Thymus (tissue), 14 donors: ENCODE measurements at places on chromosomes 3 and 15.

GRCh38 chr3:11146773-11147660 lies 7.3 kb upstream of the HRH1 start:
- DNase-seq, result no peak

GRCh38 chr15:73851689-73852088 lies 21.7 kb upstream of the TBC1D21 start:
- peak; percentile 56 for DNase-seq

DNA sequence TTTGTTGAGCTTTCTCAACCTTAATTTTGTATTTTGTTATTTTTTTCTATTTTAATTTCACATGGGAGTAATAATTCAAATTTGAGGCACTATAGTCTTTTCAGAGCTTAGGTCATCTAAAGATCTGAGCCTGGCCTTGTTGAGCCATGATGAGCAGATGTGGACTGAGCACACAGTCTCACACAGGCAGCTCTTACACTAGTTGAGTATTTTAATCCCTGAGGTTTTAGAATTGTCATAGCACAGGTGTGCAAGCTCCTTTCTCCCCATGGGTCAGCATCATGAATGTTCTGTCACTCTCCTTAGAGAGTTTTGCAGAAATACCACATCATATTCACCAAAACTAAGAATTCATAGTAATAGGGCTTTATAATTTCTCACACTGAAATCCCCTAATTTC lies 4.9 kb downstream of the ZBTB38 start:
- no peak for DNase-seq

DNA sequence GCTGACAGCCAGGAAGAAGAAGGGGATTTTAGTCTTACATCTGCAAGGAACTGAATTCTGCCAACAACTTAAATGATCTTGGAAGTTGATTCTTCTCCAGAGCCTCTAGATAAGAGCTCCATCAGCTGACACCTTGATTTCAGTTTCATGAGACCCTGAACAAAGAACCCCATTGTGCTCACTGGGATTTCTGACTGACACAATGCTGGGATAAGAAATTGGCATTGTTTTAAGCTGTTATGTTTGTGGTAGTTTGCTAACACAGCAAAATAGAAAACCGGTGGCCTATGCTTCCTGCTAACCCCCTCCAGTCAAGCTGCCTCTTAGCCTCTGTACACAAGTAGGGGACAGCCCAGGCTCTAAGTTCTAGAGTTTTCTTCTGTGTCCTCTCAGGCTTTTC lies 36.2 kb downstream of the MASP1 start:
- DNase-seq, result no peak

DNA sequence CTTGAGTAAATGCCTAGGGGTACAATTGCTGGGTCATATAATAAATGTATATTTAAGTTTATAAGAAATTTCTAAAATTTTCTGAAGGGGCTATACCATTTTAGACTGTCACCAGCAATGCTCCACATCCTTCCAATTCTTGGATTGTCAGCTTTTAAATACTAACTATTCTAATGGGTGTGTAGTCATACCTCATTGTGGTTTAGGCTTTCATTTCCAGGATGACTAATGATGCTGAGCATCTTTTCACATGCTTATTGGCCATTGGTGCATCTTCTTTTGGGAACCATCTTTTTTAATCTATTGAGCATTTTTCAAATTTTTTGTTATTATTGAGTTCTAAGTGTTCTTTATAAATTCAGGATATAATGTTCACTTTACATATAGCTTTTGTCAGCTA lies 52.5 kb upstream of the CORO2B start:
- DNase-seq, result no peak

DNA sequence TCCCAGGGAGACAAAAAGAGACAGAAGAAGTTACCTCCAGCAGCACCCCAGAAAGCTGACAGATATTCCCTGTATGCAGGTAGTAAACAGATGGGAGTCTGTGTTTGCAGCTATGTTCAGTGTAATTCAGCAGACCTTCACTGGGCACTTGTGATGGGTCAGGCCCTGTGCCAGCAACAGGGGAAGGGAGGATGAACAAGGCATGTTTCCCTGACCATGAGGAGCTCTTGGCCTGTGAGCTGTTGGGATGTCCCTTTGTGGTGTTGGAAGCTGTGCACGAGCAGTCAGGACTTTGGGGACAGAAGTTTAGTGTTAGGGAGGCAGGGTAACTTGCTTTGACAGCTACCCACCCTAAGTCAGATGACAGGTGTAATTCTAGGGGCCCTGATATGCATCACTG lies 106.0 kb upstream of the TRIM42 start:
- DNase-seq, result no peak

- DNase-seq, result no peak
These were observed 85.9 kb upstream of the C2CD4B start for GRCh38 chr15:62250978-62251377.

- DNase-seq, result no peak
These were observed 15.4 kb downstream of the ZNF148 start for GRCh38 chr3:125359700-125360099.

DNA sequence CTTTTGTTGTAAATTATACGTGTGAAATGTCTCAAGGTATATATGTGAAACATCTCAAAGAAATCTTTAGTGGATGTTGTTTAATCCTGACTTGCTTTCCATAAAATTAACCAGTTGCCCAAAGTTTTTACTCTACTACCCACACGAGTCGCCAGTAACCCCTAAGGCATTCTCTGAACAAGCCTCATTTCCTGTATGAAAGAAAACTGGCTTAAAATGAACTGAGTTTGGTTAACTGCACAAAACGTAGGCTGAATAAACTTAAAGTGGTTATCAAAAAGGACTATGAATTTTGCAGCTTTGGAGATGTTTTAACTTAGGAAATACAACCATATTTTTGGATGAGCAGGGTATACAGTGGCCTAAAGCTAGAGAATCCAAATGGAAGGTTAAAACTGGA lies 2.7 kb upstream of the APPL1 start:
- no peak for DNase-seq

DNA sequence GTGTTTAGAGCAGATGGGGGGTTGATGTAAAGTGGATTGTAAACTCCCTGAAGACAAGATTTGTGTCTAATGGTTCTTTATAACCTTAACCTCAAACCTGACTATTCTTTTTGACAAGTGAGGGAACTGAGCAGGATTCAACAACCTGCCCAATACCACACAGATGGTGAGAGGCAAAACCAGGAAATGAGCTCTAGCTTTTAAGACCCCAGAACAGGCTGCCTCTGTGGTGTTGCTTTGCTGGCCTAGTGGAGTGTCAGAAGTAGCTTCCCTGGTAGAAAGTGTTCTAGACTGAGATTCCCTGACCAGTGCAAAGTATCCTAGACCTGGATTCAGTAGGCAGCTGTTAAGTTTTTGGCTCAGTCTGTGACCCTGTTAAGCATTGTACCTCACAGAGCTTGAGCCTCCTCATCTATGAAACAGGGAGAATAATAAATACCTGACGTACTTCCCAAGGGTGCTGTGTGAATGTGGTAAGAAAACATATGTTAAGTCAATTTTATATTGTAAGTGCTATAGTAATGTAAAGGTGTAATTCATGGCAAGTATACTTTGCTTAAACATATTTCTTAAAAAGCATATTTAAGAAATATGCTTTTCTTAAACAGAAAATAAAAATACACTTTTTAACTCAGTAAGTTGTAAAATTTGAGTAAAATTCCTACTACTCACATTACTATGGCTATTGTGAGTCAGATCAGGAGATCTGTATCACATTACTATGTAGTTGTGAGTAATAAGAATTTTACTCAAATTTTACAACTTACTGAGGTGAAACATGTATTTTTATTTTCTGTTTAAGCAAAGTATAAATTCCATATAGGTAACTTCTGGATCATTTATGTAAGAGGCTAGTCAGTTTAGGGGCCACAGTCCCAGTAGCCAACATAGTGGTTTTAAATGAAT lies 8.8 kb downstream of the GPR87 start:
- DNase-seq, result no peak

GRCh38 chr3:88918841-88919240 lies 188.6 kb upstream of the EPHA3 start:
- DNase-seq, result no peak

DNA sequence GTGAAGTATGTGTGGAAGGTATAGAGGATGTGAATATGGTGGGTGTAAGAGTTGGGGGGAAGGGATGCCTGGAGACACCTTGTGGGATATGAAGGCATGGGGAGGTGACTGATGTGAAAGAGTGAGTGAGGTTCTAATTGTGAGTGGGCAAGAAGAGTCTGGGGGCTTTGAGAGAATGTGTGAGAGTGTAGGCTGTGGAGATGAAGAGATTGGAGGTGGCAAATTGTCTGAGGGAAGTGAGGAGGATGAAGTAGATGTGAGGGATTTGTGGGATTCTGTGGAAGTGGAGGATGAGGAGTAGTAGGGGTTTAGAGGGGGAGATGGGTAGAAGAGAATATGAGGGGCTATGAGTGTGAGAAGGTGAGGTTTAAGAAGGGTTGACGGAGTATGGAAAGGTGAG lies 41.6 kb downstream of the ZIC4 start:
- no peak for DNase-seq

DNA sequence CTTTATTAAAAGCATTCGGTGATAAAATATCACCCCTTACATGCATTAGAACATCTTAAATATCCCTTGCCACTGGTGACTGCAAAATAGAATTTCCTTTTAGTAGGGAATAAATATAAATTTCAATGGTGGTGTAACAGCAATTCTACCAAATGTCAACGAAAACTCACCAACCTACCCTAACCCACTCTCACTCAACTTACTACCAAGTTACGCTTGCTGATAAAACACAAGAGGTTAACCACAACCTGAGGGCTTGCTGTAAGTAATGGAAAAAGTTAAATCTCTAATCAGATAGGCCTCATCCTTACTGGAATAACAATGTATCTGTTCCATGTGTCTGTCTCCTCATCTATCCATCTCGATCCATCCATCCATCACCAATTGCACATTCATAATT lies 274.7 kb downstream of the FOXP1 start:
- no peak for DNase-seq

GRCh38 chr3:129937717-129938116 lies 36.8 kb upstream of the TRH start:
- no peak for DNase-seq

DNA sequence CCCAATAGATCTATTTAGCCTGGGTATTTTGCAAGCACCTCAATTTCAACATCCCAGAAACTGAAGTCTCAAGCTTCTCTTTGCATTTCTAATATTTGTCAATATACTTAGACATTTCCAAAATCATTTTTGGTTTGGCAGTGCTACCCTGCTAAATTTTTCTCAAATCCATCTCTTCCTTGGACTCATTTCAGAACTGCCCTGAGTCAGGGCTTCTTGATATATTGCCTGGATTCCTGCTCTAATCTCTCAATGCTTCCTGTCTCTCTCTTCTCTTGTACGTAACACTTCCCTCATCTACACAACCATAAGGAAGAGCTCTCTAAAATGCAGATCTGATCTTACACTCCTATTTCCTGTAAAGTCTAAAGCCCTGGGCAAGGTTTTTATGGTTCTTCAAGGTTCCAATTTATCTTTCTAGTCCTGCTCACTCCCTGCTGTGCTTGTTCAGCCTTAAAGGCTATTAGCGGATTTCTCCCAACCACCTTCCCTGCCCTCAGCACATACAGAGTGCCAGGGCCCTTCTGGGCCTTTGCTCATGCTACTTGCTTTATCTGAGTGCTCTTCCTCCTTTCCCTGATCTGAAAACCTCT lies 53.0 kb upstream of the MME start:
- DNase-seq, result no peak

DNA sequence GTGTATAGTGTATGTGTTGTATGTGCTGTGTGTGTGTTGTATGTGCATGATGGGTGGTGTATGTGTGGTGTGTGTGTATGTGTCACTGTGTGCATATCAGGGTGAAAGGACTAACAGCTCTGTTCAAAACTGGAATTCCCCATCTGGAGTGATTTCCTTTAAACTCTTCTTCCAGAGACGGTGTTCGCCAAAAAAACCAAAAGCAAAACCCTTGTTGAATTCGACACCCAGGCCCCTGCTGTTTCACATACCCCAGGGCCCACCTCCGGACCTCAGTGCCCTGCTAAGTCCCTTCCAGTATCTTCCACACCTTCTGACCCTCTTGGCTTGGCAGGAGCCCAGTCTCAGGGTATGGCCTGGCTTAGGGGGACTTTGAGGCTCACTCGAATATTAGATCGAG lies 44.9 kb upstream of the SEC13 start:
- DNase-seq, result no peak

GRCh38 chr3:78857494-78858111 lies 910.2 kb downstream of the ROBO1 start:
- DNase-seq, result no peak

DNA sequence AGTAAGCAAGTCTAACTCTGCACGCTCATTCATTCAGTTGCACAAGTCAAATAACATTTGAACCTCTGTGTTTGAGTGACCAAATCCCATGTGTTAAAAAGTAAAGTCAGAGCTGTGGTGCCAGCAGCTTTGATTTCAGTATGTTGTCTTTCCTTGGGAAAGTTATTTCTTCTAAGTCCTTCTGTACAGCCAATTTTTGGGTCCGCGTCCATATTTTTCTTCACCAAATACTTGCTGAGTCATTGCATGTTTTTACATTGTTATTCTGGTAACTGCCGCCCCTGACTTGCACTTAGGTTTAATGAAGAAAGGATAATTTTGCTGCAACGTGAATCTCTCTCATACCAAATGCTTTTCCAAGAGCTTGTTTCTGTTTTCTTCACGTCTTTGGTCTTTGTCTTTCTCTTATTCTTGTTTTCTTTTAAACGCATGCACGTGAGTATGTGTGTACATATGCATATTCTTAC lies 56.7 kb downstream of the PLS1 start:
- DNase-seq, result no peak

DNA sequence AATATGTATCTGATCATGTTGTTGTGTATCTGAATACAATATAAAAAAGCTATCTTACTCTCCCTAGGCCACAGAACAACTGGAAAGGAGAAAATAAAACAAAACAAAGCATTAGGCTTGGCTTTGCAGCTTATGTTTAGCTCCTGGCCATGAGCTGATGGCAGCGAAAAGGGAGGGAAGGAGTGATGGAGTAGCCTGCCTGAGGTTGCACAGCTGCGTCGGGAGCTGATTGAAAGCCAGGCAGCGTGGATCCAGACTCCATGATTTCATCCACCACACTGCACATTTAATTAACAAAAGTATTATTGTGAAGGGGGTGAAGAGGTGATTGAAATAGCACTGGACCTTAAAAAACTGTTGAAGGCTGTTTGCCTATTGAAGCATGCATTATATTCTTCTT lies 212.2 kb downstream of the GABRG3 start:
- no peak for DNase-seq

GRCh38 chr3:197495999-197496745 lies 59.6 kb downstream of the BDH1 start:
- no peak for DNase-seq

DNA sequence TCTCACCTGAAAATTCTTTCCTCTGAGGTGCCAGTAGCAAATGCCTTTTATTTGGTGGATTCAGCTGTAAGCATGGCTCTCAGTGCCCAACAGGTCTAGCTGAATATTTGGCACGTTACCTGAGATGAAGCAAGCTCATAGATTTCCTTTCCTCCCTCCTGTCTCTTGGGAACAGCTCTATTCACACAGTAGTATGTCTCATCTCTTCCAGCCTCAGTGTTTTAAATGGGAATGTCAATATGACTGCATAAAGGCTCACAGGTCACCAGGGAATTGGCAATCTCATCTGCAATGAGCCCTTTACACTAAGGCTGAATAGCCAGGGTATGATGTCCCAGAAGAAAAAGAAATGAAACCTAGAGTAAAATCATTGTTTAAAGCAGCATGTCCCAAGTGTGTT lies 733.5 kb downstream of the NTRK3 start:
- no peak for DNase-seq

- DNase-seq, result no peak
These were observed 50.5 kb upstream of the UBP1 start for GRCh38 chr3:33490641-33491241.

- no peak for DNase-seq
These were observed 156.2 kb downstream of the MEGF11 start for GRCh38 chr15:66097151-66098021.

- DNase-seq, result no peak
These were observed 340 bp downstream of the TMEM44 start for GRCh38 chr3:194632809-194633348.
